Activated naive CD8-positive, alpha-beta T cell treated with anti-CD3 and anti-CD28 coated beads, Interleukin-2, amount 10 ng/mL, durations not matched to agents 7 days and 5 days (primary cell): ENCODE measurements at places on chromosomes 1 and 21. TPM values are rescaled to one million over a fixed set of nuclear protein-coding genes. Genes with fewer than 3 reads are reported as not detected.

The KIAA1614 gene
- 0.34 TPM for total RNA-seq

DNA sequence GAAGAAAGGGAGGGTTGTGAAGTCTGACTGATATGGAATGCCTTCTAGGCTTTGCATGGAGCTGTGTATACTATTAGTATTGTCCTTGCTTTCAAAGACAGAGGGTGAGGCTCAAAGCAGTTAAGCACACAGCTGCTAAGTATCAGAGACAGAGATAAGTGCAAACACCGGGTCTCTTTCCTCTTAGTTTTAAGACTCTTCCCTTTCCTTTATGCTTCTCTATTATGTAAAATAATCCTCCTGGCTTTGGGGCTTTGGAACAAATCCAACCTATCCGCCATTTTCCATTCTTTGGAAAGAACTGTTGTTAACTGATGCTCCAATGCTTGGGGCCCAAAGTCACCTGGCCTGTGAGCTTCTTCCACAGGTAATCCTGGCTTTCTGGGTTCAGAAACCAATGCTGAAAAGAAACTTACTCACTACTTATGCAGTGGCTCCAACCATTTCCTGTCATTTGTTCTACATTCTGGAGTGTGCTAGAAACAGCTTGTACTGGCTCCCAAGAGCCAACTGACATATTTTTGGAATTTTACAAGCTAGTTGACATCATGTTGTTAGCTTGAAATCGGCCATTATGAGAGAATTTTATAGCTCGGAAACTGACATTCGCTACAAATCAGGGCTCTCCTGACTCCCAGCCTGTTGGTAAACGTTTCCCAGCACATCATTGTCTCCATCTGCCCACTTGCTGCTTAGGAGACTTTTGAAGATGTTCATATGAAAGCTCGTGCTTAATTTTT, 67.5 kb downstream of the DNTTIP2 start:
- no peak overlapping the region for H3K4me3 ChIP-seq
- H3K4me1 ChIP-seq, result peaks cover 2% of the 10 kb centered on the region
- H3K27ac ChIP-seq, result no peak overlapping the region
- peaks cover 7% of the 10 kb centered on the region for H3K27me3 ChIP-seq

DNA sequence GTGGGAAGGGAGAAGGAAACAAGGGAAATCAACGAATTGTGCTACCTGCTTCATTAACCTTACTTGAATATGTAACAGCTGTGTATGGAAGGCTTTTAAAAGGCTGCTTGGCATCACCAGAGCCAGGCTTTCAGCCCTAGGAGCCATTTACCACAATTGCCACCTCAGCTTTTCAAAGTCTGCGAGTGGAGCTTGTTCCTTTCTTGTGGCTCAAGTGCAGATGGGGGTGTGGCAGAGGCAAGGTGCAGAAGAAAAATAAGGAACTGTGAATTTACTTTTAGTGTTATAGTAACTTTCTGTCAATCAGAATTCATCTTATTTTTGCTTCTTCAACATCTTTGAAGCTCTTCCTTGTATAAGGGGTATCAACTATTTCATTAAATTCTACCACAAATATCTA, 17.6 kb downstream of the CLCA2 start:
- no peaks in the 10 kb centered on the region for H3K36me3 ChIP-seq
- peaks cover 11% of the 10 kb centered on the region for H3K27me3 ChIP-seq
- no peak for DNase-seq
- no peak overlapping the region for H3K4me3 ChIP-seq

GRCh38 chr1:27383039-27383605, at the start of gene CD164L2:
Gene CD164L2, minus strand, starts transcription at chr1:27383333. Its CDS starts 94 bp downstream, at chr1:27383239.
- H3K4me3 ChIP-seq, result no peak within 1 kb of the TSS
- DNase-seq, result peak; percentile 66
- peaks cover 11% of the 10 kb centered on the region for H3K27me3 ChIP-seq

DNA sequence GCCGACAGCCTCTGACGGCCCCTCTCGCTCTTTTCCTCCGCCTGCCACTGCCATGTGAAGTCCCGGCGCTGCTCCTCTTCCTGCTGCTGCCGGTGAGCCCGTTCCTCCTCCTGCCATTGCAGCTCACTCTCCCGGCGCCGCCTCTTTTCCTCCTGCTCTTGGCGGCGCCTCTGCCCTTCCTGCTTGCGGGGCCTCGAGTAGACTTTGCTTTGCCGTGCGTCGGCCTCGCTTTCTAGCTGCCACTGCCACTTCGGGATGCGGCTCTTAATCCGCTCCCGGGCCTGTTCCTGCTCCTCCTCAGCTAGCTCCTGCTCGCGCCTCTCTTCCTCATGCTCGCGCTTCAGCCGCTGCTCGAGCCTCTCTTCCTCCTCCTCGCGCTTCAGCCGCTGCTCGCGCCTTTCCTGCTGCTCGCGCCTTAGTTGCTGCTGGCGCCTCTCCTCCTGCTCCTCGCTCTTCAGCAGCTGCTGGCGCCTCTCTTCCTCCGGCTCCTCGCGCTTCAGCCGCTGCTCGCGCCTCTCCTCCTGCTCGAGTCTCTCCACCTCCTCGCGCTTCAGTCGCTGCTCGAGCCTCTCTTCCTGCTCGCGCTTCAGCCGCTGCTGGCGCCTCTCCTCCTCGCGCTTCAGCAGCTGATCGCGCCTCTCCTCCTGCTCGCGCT, 4.3 kb downstream of the TCHH start:
- H3K4me1 ChIP-seq, result no peaks in the 10 kb centered on the region
- H3K27ac ChIP-seq, result no peak overlapping the region
- H3K4me3 ChIP-seq, result no peak overlapping the region
- peak; percentile 59 for DNase-seq
- H3K27me3 ChIP-seq, result peaks cover 2% of the 10 kb centered on the region

DNA sequence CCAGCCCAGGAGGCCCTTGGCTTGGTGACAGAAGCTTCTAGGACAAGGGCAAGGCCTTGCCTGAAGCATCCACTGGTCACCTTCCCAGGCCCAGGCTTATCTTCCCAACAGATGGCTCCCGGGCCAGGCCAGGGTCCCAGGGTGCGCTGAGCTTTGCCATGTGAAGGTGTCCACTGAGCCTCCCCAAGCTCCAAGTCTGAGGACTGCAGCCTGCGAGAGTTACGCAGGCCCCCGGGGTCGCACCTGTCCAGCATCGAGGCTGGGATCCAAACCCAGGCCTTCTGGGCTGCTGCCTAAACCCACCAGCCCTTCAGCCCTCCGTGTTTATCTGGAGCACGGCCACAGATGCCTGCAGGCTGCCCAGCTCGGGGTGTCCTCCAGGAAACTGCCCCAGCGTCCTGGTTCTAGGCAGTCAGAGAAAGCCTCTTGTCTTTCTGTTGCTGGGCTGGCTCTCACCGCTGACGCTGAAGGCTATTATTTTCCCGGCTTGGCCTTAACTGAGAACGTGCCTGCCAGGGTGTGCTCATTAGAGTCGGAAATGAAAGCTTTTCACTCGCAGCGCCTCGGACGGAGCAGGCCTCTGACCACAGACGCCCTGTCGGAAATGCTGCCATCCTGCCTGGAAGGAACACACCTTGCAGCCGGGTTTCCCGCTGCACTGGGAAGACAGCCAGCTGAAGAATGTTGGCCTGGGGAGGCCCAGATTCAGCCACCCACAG, 71.4 kb downstream of the MEGF6 start:
- H3K4me3 ChIP-seq, result no peak overlapping the region
- no peak overlapping the region for H3K27ac ChIP-seq
- H3K36me3 ChIP-seq, result no peaks in the 10 kb centered on the region
- no peaks in the 10 kb centered on the region for H3K27me3 ChIP-seq
- DNase-seq, result no peak
- H3K4me1 ChIP-seq, result no peaks in the 10 kb centered on the region

The EXO5 gene
- total RNA-seq, result 19.4 TPM

GRCh38 chr21:30211071-30211470, 4.8 kb downstream of the CLDN8 start:
- DNase-seq, result no peak
- no peaks in the 10 kb centered on the region for H3K36me3 ChIP-seq
- H3K4me1 ChIP-seq, result no peaks in the 10 kb centered on the region
- no peak overlapping the region for H3K4me3 ChIP-seq
- no peak overlapping the region for H3K27ac ChIP-seq

The DLGAP3 gene
- 0.55 TPM for total RNA-seq

GRCh38 chr1:56204206-56204605, 375.2 kb downstream of the PLPP3 start:
- no peak overlapping the region for H3K27ac ChIP-seq
- H3K4me3 ChIP-seq, result no peak overlapping the region
- DNase-seq, result no peak
- H3K27me3 ChIP-seq, result no peaks in the 10 kb centered on the region

GRCh38 chr1:28517649-28517999, 11.8 kb downstream of the RCC1 start:
- DNase-seq, result no peak
- H3K27ac ChIP-seq, result peak overlapping the region; percentile 6
- H3K36me3 ChIP-seq, result peaks cover 20% of the 10 kb centered on the region
- H3K4me3 ChIP-seq, result peak overlapping the region; percentile 91

DNA sequence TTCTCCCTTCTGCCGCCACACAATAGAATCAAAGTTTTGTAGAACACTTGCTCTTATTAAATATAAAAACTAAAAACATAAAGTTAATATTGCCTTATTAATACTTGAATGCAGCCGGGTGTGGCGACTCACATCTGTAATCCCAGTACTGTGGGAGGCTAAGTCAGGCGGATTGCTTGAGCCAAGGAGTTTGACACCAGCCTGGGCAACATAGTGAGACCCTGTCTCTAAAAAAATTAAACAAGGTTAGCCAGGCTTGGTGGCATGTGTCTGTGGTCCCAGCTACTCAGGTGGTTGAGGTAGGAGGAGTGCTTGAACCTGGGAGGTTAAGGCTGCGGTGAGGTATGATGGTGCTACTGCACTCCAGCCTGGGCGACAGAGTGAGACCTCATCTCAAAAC, 13.2 kb upstream of the HHAT start:
- DNase-seq, result no peak
- H3K4me1 ChIP-seq, result peaks cover 2% of the 10 kb centered on the region
- no peak overlapping the region for H3K27ac ChIP-seq
- H3K4me3 ChIP-seq, result no peak overlapping the region
- H3K36me3 ChIP-seq, result no peaks in the 10 kb centered on the region
